ENCODE measurements at places on chromosomes 2 and 18.

- peak; percentile 56 for DNase-seq
These were observed 73.9 kb downstream of the ARL4C start for GRCh38 chr2:234422981-234423431.

DNA sequence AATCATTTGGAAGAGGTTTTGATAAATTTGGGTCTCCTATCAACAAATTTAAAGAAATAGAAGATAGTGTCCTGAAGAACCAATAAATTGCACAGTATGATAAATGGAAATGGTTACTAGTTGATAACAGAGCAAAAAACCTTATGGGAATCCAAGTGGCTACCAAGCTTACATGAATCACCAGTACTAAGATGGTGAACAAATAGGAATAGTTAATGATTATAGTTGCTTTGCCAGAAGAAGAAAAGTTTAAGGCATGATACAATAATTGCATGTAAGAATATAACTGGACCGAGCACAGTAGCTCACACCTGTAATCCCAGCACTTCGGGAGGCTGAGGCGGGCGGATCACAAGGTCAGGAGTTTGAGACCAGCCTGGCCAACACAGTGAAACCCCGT, 19.6 kb upstream of the INO80D start:
- DNase-seq = no peak

DNA sequence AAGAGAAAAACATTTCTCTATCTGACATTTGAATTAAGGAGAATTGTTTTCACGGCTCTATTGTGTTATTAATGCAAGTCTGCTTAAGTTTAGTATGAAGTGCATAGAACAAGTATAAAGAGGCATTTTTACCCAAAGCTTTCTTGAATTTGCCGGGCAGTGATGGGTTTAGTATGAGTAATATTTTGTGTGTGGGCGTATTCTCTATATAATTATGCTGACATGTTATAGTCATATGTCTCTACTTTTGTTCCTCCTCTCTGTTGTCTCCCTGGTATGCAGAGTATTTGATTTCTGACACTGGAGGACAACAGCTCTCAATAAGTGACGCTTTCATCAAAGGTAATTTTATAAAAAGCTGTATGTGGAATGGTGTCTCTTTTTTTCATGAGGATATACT, 45.9 kb downstream of the PIKFYVE start:
- no peak for DNase-seq

GRCh38 chr2:184598316-184599053, at the start of gene ZNF804A:
TSS of gene ZNF804A (plus strand) at chr2:184598529. CDS start at chr2:184598960, 431 bp downstream.
- DNase-seq = no peak

GRCh38 chr2:204665207-204665606, 119.9 kb downstream of the PARD3B start:
- DNase-seq = no peak

DNA sequence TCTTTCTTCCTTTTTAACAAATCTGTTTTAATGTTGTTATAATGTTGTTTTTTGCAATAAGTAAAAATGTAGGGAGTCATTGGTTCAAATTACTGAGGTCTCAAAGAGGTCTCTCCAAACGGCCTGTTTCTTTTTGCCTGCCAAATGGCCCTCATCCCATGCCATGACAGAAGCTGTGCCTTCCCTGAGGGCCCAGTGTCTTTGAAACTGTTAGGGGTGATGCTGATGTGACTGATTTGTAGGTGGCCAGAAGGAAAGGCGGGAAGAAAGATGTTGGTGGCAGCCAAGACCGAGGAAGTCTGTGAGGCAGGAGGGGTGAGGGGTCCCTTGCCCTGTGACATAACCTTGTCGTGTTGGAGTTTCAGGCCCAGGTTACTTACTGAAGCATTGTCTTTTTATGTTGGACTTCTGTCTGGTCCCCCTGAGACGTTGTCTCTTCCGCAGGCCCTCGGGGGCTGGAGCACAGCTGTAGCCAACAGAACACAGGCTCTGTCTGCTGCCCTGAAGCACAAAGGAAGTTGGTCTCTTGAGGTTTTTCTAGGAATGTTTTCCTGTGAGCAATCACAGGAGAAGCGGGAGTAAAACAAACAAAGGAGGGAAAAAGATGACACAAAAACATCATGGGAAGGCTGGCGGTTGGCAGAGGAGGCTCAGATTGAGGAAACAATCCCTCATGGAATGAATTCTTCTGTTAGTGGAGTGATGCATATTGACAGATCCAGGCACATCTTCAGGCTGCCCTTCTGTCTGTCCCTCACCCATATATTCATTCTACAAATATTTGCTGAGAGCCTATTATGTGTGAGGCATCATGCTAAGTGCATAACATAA, 4.9 kb upstream of the ST3GAL5 start:
- DNase-seq = no peak

DNA sequence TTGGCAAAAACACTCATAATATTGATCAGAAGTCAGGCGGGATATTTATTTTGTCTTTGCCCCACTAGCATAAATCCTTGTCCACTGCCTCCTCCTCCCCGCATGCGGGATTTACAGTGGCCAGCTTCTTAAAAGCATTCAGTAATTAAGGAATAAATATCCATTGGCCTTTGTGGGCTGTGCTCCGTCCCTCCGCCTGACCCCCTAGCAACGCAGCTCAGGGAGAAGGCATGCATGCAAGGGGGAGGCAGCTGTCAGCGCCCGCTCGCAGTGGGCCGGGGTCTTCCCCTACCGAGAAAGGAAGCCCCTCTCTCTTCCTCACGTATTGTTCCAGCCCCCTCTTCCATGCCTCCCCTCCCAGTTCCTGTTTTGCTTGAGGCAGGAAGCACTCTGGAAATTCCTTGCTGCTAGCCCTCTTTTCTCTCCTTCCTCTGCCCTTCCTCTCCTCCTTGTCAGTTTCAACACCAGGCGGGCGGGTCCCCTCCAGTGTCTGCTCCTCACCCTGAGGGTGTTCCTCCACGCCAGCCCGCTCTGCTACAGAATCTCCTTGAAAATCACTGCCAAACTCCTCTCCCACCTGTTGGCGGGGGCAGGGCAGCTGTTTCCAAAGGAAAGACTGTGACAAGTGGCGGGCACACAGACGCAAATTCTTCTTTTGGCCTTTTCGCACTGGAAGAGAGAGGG, 60.1 kb downstream of the GBX2 start:
- DNase-seq = no peak

DNA sequence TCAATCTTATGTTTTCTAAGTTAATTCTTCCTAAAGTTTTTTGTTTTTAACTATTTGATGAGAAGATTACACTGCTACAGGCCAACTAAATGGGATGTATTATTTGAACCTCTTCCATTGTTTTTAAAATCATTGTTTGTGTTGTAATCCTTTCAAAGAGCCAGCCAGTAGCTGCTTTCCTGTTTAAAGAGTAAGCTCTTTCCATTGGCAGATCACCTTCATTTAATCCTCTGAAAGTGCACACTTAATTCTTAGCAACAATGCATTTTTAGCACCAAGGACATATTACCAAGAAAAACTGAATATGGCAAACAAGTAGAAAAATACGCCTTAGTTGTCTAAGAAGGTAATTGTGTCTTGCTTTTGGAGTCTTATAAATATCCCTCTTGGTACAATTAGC, 54.0 kb downstream of the MEIS1 start:
- no peak for DNase-seq

- DNase-seq = no peak
These were observed 244.1 kb downstream of the AGPS start for GRCh38 chr2:177636672-177637071.

DNA sequence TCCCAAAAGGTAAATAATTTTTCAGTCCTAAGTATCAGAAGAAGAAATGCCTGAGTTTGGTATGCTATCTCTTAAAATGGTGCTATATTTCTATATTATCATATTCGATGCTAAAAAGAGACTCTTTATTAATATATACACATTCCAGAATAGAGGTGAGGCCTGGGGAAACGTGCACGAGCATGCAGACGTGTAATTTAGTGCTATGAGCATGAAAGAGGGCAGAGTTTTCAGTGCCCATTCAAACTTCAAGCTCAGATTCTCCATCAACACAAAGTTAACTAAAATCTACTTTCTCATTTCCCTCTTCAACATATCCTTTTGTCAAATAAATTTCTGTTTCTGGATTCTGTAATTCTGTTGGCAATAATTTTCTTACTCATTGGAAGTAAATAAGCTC, 5.7 kb upstream of the COBLL1 start:
- DNase-seq = no peak

DNA sequence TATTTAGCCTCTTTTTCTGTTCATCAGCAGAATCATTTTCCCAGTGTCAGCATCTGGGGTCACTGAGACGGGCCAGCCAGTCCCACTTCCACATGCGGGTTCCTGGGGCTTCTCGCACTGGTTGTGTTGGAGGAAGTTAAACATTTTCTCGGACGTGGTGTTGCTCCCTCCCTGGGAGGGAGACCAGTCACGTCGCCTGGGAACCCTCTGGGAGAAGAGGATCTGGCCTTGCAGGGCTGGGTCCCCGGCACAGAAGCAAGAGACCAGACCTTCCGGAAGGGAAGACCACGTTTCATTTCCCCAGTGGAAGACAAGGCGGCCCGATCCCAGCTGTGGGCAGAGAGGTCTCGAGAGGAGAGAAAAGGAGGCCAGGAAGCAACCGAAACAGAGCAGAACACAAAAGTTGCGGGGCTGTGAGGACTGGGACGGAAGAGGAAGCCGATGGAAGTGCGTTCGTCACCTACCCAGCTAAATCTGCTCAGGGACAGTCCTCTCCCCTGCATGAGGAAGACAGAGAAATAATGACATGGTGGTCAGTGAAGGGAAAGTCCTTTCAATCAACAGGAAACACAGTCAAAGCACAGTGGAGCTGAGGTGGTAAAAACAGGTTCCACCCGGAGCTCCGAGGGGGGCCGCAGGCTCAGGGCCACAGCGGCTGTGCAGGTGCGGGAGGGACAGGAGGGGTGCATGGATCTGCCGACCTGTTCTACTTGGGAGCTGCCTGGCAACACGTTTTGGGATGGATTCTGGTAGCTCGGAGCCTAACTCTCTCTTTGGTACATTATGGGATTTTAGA, 144.4 kb downstream of the MBP start:
- DNase-seq = no peak

- DNase-seq = no peak
These were observed 18.5 kb upstream of the CCDC93 start for GRCh38 chr2:118032169-118033013.

DNA sequence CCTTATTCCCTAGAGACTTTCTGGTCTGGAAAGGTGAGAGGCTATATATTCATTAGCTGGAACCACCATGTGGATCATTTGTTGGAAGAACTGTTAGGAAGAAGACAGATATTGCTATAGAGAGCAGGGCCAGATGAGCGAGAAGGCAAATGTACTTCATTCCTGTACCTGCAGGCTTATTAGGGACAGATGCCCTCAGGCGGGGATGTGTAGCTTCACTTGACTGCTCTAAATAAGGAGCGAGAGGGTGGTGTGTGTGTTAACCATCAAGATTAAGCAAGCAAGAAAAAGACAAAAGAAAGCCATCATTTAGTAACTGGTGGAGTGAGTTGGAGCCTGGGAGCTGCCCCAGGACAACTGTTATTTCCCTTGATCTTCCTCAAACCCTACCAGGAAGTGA, 36.4 kb downstream of the NEDD4L start:
- no peak for DNase-seq

DNA sequence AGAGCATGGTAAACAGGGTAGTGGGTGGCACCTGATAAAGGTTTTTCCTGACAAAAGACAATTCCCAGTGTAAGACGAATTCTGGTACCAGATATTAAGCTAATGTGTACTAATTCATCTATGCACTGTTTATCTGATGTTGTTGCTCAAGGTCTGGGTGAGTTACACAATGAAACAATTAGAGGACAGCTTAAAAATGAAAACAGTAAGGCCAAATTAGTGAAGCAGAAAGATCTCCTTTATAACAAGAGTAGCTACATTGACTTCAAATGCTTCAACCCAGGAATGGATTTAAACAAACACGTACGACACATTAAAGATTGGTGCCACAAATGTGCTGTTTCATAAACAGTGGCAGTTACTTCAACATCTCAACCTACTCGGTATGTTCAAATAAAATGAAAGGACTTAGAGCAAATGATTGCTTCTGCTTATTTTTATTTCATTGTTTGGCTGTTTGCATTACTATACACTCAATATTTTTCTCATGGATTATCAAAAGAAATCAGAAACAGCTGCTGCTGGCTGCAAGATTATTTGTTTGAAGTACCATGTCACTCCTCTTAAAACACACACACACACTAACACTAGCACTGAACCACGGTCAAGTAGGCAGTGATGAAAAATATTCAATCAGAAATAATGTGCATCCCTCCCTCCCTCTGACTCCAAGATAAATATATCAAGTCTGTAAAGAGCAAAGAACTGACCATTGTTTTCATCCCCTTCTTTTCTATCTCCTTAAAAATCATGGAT, 94.4 kb upstream of the RND3 start:
- no peak for DNase-seq

DNA sequence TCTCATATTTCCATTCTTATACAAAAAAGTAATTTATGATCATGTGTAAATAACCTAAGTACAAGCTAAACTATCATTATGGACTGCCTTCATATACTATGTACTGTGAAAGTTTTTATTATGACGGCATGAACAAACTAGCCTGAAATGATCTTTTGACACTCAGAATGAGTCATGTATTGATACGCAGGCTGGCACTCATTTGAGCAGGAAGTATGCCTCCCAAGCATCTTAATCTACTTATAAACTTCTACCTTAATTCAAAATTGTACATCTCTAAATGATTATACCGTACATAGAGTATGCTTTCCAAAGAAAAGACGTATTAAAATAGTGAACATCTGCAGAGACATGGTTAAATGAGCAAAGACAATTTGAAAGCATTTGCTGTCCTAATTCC, 207.1 kb upstream of the SPOPL start:
- DNase-seq = no peak

DNA sequence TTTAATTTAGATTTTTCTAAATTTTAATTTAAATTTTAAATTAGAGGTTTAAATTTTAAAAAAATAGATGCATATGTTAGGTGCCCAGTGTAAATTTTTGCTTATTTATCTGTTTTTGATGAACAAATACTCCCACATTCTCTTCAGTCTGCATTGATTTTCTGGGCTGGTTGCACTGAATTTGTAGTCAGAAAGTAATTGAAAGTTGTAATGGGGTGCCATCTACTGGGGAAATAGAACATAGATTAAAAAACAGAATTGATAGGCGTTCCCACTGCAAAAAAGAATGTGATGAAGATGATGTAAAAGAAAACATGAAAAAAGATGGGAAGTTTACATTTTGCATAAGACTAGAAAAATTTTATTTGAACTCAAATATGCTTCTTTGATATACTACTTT, 51.7 kb upstream of the CCDC85A start:
- DNase-seq = no peak

- DNase-seq = no peak
These were observed 164.7 kb upstream of the SH3BP4 start for GRCh38 chr2:234787114-234787513.

- DNase-seq = no peak
These were observed 14.6 kb downstream of the ITGB1BP1 start for GRCh38 chr2:9408641-9409151.

GRCh38 chr2:24827321-24828237, 34.4 kb downstream of the CENPO start:
- DNase-seq = peak; percentile 59

GRCh38 chr18:36412778-36413177, 115.3 kb downstream of the FHOD3 start:
- no peak for DNase-seq

- DNase-seq = no peak
These were observed at the start of gene CYS1 for GRCh38 chr2:10079870-10080535. TSS of gene CYS1 (minus strand) at chr2:10080411. CDS start at chr2:10080223, 188 bp downstream.

- DNase-seq = no peak
These were observed 1668.7 kb downstream of the SUCLG1 start for GRCh38 chr2:82790206-82791021.

GRCh38 chr18:44764863-44765262, 84.2 kb downstream of the SETBP1 start:
- no peak for DNase-seq
